ENCODE measurements at places on chromosomes 5 and 9.

DNA sequence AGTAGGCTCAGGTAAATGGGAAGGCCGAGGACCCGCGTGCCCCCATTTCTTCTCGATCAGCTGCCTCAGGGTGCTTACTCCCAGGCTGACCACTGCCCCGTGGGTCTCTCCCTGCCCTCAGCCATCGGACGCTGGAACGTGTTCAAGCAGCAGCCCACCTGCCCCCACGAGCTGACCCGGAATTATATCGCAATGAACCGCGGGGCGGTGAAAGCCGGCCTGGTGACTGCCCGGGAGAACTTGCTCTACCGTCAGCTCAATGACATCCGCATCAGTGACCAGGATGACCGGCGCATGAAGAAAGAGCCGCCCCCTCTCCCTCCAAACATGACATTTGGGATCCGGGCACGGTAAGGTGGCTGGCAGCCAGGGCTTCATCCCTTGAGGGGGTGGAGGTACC is 83.2 kb upstream of the BARHL1 start:
- DNase-seq: no peak

DNA sequence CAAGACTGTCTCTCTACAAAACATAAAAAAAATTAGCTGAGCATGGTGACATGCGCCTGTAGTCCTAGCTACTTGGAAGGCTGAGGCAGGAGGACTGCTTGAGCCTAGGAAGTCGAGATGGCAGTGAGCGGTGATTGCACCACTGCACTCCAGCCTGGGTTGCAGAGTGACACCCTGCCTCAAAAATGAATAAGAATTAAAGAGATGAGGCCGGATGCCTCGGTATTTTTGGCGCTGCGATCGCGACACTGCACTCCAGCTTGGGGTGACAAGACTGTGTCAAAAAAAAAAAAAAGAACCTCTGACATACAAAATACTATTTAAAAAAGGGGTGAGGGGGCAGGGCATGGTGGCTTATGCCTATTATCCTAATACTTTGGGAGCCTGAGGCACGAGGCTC is 7.3 kb downstream of the GPBP1 start:
- DNase-seq: no peak

DNA sequence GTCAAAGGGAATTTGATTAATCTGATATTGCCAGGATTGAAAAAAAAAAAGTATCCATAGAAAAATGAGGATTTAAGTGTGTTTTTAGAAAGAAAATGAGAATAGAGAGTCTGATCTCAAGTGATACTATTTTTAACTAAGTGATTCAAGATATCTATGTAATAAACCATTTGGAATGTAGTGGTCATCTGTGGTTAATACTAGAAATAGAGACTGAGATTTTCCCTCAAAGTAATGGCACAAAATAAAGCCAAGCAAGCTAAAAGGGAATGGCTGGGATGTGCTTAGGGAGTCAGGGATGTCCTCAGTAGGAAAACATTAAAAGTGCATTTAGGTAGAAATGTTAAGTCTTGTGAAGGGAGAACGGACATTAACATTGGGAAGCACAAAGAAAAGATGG is 90.6 kb downstream of the FBXO4 start:
- no peak for DNase-seq

DNA sequence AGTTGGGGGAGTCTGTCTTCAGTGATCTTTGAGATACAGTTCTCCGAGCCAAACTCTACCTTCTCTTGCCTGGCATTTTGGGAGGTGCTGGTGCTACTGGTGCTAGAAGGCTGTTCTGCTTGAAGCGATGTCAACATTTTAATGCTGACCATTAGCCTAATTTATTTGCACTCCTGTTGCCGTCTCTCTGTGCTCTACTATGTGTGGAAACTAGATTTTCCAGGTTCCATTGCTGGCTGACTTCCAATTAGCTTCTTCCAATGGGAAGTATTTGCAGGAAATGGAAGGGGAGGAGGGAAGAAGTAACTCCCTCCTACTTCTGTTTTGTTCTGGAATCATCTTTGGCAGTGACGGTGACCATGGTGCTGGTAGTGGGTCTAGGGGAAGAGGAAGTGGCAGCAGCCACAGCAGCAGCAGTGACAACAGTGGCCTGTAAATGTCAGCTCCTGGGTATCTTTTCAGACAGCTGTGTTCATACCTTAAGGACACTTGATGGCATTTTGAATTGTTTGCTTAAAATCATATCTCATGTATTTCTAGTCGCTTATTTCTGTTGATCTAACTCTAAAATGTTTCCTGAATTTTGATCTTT is 7.9 kb downstream of the TXNDC8 start:
- peak; percentile 20 for DNase-seq

DNA sequence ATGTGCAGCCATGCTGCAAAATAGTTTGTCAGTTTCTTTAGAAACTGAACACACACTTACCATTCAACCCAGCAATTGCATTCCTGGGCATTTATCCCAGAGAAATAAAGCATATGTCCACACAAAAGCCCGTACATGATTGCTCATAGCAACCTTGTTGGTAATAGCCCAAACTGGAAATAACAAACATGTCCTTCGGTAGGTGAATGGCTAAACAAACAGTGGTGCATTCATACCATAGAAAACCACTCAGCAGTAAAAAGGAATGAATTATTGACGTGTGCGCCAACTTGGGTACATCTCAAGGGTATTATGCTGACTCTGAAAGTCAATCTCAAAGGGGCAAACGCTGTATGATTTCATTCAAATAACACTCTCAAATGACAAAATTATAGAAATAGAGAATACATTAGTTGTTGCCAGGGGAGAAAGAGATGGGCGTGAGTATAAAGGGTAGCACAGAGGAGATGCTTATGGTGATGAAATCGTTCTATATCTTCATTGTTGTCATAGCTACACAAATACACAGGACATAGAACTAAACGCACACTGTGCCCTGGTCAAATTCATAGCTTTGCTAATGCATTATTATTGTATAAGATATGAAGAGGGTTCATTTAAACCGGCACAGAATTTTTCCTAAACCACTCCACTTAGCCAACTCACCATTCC is 58.2 kb downstream of the DRD1 start:
- DNase-seq: peak; percentile 96

- no peak for DNase-seq
Measured at GRCh38 chr5:115738830-115739229, 77.6 kb downstream of the CDO1 start.

DNA sequence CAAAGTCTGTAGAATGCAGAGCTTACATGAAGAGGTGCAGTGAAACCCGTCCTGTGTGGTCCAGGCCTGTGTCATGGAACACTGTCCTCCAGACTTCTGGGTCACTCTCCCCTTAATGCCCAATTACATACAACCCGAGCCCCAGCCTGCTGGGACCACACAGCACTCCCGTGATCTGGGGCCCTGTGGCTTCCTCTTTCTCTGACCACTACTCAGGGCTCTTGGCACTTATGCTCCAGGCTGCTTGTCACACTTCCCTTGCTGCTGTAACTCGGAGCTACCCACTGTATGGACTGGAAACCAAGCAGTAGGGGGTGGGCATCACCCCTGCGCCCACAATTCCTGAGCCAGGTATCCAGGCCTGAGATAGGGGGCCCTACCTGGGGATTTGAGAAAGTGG is 10.3 kb upstream of the IL3 start:
- no peak for DNase-seq

- DNase-seq: peak; percentile 87
Measured at GRCh38 chr5:60352992-60353599, 346.9 kb downstream of the DEPDC1B start.

DNA sequence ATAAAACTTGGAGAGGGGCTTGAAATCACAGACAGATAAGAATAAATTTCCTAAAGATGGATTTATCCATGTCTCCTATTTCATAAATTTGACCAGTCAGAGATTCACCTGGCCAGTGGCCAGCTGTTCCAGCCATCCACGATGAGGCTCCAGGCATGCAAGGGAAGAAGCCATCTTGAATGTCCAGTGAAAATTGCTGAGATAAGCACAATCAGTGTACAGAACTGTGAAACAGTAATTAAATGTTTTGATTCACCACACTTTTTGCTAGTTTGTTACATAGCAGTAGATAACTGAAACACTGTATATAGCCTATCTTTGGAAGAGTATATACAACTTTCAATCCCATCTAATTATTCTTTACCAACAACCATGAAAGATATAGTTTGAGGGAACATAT is 163.5 kb downstream of the HINT1 start:
- DNase-seq: no peak

DNA sequence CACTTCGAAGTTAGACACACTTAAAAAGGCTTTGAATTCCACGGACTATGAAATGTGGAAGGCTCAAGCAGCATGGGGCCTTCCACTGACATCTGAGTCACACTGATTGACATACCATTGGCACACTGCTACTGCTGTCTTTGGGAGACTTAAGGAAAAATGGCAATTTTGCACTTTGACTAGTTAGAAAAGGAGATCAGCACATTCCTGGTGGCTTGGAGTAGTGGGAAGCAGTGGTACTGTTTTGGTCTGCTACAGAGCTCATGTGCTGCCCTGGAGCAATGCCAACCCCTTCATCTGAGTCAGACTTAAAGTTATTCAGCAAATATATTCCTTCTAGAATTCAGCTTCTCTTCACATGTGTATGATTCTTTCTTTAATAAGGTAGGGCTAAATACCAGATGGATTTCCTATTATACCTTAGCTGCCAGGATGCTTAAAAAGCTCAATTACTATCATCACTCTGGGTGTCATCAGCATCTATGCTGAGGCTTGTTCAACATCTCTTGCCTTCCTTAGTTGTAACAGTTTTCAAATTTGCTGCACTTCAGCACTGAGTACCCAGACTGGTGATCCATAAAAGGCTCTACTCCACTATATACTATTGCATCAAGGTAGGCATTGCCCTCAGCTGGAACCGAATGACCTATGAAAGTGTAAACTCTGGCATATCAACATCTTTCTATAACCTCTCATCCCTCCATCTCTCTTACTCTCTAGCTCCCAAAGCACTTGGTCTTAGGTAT is 42.3 kb upstream of the MOCS2 start:
- no peak for DNase-seq

GRCh38 chr9:133774799-133775198 is 36.6 kb upstream of the SARDH start:
- DNase-seq: no peak

DNA sequence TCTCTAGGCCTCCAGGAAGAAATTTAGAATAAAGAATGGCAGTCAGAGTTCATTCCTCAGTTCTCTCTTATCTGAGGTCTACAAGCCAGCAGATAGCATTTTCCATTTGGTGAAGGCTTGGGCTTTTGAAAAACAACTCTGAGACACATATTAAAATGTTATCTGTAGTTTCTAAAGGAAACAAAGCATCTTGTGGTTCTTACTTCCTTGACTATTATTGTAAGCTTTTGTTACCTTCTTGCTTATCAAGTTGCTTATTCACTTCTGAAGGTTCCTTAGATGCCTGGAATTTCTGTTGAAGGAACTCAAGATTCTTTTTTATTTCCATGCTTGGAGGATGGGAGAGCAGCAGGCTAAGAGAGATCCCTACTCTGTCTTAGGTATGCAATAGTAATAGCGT is 79.2 kb upstream of the MRPS30 start:
- DNase-seq: no peak

GRCh38 chr5:40404613-40405012 is 275.1 kb upstream of the PTGER4 start:
- DNase-seq: no peak

- no peak for DNase-seq
Measured at GRCh38 chr9:116656977-116657376, 30.1 kb upstream of the TRIM32 start.

- DNase-seq: no peak
Measured at GRCh38 chr5:154249826-154250225, 59.3 kb downstream of the GALNT10 start.

DNA sequence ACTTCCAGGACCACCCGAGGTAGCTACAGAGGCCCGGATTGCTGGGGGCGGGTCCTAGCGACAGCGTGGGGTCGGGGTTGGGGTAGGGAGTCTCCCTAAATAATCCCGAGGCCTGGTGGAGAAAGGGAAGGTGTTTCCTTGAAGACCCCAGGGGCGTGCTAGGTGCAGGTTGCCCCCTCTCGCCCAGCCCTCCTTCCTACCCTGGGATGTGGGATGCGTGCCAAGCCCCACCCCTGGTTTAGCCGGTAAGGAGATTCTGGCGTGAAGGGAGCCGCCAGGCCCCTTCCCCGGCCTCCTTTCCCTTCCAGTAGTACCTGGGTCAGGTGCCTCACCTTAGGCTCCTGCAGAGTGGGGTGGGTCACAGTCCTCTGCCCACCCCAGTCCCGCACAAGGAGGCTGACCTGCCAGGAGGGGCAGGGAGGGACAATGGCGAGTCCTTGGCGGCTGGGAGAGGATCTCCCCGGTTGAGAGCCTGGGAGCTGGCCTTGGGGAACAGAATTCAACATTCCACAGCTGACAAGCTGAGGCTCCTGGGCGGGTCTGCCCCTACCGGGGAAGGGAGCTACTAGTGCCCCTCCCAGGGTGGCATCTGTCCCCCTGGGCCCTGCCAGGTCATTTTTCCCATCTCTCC is 674 bp downstream of the TSPAN17 start:
- peak; percentile 40 for DNase-seq

DNA sequence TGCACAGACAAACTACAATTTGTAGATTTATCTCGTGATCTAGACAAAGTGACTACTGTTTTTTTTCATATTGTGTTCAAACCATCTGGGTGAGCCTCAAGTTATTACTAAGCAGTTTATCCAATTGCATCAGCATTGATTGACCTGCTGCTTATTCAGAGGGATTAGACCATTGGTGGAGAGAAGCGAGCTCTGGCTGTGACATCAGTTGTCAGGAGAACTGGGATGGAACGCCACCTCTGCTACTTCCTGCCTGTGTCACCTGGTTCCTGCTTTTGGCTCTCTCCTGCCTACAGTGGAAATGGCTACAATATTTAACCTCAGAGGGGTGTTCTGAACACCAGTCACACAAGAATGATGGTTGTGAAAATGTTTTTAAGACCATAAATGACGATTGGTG is 12.1 kb downstream of the NR4A3 start:
- DNase-seq: no peak

- no peak for DNase-seq
Measured at GRCh38 chr9:101587332-101588043, 7.3 kb downstream of the PPP3R2 start.

DNA sequence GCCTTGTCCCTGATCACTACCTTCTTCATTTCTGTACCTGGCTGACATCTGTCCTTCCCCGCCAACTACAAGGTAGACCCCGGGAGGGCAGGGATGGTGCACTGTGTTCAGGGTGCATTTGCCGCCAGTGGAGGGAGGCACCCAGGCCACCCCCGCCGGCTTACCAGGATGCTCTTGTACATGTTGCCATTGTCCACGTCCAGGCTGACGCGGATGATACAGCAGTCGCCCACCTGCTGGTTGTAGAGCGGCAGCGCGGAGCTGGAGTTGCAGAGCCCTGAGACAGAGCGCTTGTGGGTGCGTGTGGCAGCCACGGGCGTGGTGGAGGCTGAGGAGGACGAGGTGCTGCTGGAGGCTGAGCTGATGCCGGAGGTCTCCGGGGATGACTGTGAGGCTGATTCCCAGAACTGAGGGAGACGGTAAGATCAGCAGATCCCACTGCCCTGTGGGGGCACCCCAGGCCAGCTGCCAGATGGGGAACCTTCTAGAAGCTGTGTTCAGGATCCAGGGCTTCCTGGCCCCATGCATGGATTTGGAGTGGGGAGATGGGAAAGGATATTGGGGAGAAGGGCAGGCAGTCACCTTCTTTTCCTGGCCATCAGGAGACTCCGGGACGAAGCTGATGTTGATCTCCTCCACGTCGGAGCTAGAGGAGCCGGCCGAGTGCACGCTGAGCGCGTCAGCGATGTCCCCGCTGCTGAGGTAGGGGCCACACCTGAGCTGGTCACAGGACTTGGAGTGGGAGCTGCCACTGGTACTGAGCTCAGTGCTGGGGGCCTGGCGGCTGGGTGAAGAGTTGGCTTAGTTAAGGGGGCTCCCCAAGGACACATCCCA is 19.5 kb downstream of the RALGDS start:
- DNase-seq: no peak

- no peak for DNase-seq
Measured at GRCh38 chr9:38079461-38080031, 10.5 kb upstream of the SHB start.

- DNase-seq: no peak
Measured at GRCh38 chr9:104247899-104248460, 153.9 kb downstream of the SMC2 start.

Measured in NCI-H2029 (cell line).